ENCODE measurements at places on chromosomes 1 and 21. TPM values are rescaled to one million over a fixed set of nuclear protein-coding genes. Genes with fewer than 3 reads are reported as not detected.

Gene ZBTB8A
- 5.3 TPM for total RNA-seq

Gene S100A7
- total RNA-seq, result 0.42 TPM

Gene GON4L
- total RNA-seq, result 13.3 TPM

Gene OSBPL9
- total RNA-seq, result 65.2 TPM

Gene LY9
- not detected for total RNA-seq

Gene TEX38
- total RNA-seq, result not detected

Gene CDK18
- total RNA-seq, result 15.0 TPM

Measured in airway epithelial cell (primary cell).